ENCODE measurements at places on chromosomes 5 and 9. TPM values are rescaled to one million over a fixed set of nuclear protein-coding genes. Genes with fewer than 3 reads are reported as not detected.

The ANKRD33B gene
- total RNA-seq = 1.6 TPM

The DAB2IP gene
- 12.6 TPM for total RNA-seq

The SPINK1 gene
- not detected for total RNA-seq

The TXNDC8 gene
- total RNA-seq = not detected

The CCDC171 gene
- 28.9 TPM for total RNA-seq

The INSL4 gene
- not detected for total RNA-seq

The CORO2A gene
- 4.5 TPM for total RNA-seq

The MROH2B gene
- not detected for total RNA-seq

The HTR4 gene
- total RNA-seq = 1.2 TPM

The CTNND2 gene
- total RNA-seq = 74.2 TPM

The CDH6 gene
- total RNA-seq = 37.1 TPM

The RLN2 gene
- total RNA-seq = not detected

The ZNF782 gene
- total RNA-seq = 48.5 TPM

The ALDH1A1 gene
- total RNA-seq = 1.2 TPM

The RAD17 gene
- total RNA-seq = 37.9 TPM

The GCNT1 gene
- 6.9 TPM for total RNA-seq

The SH3RF2 gene
- under 0.01 TPM for total RNA-seq

The STPG3 gene
- total RNA-seq = not detected

The SLC45A2 gene
- 0.41 TPM for total RNA-seq

The FOXD4L4 gene
- 0.41 TPM for total RNA-seq

The PCDHGA12 gene
- 3.7 TPM for total RNA-seq

The SLC28A3 gene
- not detected for total RNA-seq

The CCDC127 gene
- total RNA-seq = 7.3 TPM

The IL31RA gene
- not detected for total RNA-seq

The RNF208 gene
- 0.82 TPM for total RNA-seq

The FGF18 gene
- total RNA-seq = 0.82 TPM

The GNPDA1 gene
- total RNA-seq = 16.3 TPM

The RXRA gene
- 3.7 TPM for total RNA-seq

The PTGS1 gene
- 0.41 TPM for total RNA-seq

The CSNK1G3 gene
- 230 TPM for total RNA-seq

The CDC20B gene
- total RNA-seq = not detected

The PCDHA7 gene
- total RNA-seq = 15.5 TPM

The CATSPER3 gene
- 0.82 TPM for total RNA-seq

The NACC2 gene
- total RNA-seq = 3.7 TPM

The SETX gene
- 93.8 TPM for total RNA-seq

The PHF24 gene
- total RNA-seq = 19.2 TPM

The DNAH5 gene
- 3.7 TPM for total RNA-seq

The WASHC1 gene
- 5.7 TPM for total RNA-seq

The LNPEP gene
- 49.7 TPM for total RNA-seq

The CTSV gene
- total RNA-seq = 0.41 TPM

The BHMT2 gene
- total RNA-seq = 0.41 TPM

The UNC13B gene
- 17.9 TPM for total RNA-seq

The SMIM15 gene
- 35.1 TPM for total RNA-seq

The PCDHA11 gene
- total RNA-seq = 29.3 TPM

The TICAM2 gene
- total RNA-seq = 1.2 TPM

The IL9 gene
- total RNA-seq = not detected

The ZNF462 gene
- 108 TPM for total RNA-seq

The CYLC2 gene
- total RNA-seq = not detected
